ENCODE measurements at places on chromosomes 16 and 17.

GRCh38 chr17:48579760-48580554 is 1.8 kb upstream of the HOXB4 start:
- no peak for DNase-seq

DNA sequence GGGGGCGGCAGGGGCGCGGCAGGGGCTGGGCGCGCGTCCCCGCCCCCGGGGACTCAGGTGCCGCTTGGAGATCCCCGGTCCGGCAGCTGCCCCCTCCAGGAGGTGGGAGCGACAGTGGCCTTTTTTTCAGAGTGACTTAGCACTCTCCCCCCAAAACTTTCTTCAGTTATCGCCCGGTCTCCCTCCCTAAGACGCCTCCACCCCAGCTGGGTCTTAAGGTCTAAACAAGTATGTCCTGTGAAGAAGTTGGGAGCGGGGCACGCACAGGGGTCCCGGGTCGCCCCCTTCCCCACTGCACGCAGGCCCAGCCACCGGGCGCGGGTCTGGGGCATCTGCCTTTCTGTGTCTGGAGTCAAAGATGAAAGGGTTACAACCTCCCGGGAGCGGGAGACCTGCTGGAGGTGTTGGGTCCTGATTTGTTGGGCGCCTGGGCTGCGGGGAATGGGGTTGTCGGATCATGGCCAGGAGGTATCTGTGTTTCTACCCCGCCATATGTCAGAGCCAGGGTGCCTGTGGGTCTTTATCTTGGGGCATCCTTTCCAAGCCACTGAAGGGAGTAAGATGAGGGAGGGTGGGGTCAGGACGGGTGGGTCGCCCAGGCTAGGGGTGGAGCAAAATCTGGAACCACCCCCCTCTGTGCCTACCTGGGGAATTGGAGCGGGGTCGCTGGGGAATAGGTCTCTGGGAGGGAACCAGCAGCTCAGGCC is 757 bp downstream of the FMNL1 start:
- DNase-seq = no peak

- no peak for DNase-seq
These were observed 16.2 kb downstream of the RPH3AL start for GRCh38 chr17:336110-337021.

DNA sequence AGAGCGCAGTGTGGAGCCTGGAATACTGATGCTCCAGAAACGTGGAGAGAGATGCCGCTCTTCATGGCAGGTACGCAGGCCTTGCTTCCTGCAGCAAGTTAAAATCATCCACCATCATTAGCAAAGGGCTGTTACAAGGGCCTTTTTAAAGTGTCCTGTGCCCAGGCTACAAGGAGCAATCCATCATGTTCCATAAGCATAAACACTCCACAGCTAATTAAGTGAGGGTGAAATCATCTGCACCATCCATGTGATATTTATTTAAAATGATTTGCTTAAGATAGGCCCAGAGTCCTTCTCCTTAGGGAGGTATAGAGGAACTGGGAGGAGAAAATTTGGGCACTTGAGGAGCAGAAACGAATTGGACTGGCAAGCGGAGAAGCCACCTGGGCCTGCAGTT is 372.1 kb downstream of the XYLT1 start:
- no peak for DNase-seq

- peak; percentile 61 for DNase-seq
These were observed at the start of gene TUBB3 for GRCh38 chr16:89922884-89923639. TUBB3 (plus strand) TSS chr16:89923342; CDS start chr16:89923402, 60 bp downstream.

GRCh38 chr17:74814453-74814852 is 38.3 kb upstream of the NAT9 start:
- no peak for DNase-seq

GRCh38 chr16:11091021-11091785 is 146.8 kb downstream of the CLEC16A start:
- no peak for DNase-seq

- peak; percentile 1 for DNase-seq
These were observed 1.0 kb downstream of the CSNK2A2 start for GRCh38 chr16:58196898-58197313.

- peak; percentile 29 for DNase-seq
These were observed 60.4 kb downstream of the NOG start for GRCh38 chr17:56653877-56654276.

GRCh38 chr16:19127674-19128131 is 13.9 kb downstream of the ITPRIPL2 start:
- no peak for DNase-seq

GRCh38 chr16:67419502-67419901 is 3.2 kb upstream of the ZDHHC1 start:
- DNase-seq = no peak

- DNase-seq = no peak
These were observed 7.7 kb downstream of the METRNL start for GRCh38 chr17:83086907-83087787.

- DNase-seq = no peak
These were observed 1.1 kb upstream of the HAPSTR1 start for GRCh38 chr16:9090101-9090959.

- DNase-seq = no peak
These were observed 14.3 kb upstream of the NAT9 start for GRCh38 chr17:74790161-74791058.

GRCh38 chr16:68984467-68984866 is 121.0 kb upstream of the HAS3 start:
- no peak for DNase-seq

- DNase-seq = no peak
These were observed 5.3 kb downstream of the NLK start for GRCh38 chr17:28047806-28048205.

DNA sequence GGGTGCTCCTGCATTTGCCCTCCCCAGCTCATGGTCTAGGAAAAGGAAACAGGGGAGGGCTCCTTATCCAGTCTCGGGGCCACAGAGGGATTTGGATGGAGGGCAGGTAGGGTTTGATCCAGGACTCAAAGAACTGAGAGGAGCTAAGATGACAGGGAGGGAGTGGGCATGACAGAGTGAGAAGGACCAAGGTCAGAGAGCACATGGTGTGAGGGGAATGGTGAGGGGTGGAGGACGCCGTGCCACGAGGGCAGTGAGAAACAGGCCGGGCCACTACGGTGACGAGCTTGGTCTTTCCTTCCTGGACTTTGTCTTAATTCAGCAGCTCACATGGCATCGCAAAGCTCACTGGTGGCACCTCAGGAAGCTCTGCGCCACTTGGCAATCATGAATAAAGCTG is 35.2 kb downstream of the IRF8 start:
- DNase-seq = no peak

DNA sequence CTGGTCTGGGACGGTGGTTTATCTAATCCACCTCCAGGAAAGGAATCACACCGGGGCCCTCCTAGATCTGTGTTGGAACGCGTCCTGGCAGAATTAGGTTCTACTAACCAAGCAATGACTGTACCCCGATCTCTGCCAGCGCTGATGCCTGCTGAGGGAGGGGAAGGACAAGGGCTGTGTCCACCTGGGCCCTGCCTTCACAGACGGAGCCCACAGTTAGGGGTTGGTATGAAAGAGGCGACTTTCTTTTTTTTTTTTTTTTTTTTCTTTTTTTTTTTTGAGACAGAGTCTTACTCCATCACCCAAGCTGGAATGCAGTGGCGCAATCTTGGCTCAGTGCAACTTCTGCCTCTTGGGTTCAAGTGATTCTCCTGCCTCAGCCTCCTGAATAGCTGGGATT is 9.9 kb upstream of the KRT19 start:
- no peak for DNase-seq

- DNase-seq = no peak
These were observed 343.2 kb upstream of the MAF start for GRCh38 chr16:79943736-79944135.

DNA sequence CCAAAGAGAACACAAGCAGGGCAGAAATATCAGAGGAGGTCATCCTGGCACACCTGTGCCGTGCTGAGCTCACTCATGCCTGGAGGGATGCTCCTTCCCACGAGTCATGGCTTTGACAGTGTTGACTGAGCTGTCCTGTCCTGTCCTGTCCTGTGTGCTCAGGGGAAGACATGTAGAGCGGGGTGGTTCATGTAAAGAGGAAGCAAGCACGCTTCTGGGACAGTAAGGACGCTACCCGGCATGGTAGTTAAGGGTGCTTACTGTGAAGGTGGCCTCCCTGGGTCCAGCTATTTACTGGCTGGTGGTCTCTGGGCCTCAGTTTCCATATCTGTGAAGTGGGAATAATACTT is 398 bp downstream of the LGALS9 start:
- DNase-seq = no peak

DNA sequence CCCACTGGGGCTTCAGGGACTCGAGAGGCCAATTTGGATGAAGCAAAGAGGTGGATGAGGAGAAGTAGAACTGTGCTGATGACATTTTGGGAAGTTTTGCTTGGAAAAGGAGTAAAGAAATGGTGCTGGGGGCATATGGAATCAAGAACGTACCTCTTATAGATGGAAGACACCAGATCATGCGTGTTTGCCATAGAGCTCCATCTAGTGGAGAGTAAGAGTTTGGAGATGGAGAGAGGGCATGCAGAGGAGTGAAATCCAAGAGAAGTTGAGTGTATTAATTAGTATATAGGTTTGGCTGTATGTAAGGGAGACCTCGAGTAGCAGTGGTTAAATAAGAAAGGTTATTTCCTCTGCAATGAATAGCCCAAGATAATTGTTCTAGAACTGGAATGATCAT is 56.0 kb downstream of the SHISA6 start:
- DNase-seq = no peak

GRCh38 chr17:59296190-59296589 is 35.3 kb upstream of the YPEL2 start:
- no peak for DNase-seq

GRCh38 chr17:29726715-29727252 is 104.1 kb upstream of the CORO6 start:
- no peak for DNase-seq

GRCh38 chr17:64547319-64547718 is 40.5 kb downstream of the CEP95 start:
- no peak for DNase-seq

DNA sequence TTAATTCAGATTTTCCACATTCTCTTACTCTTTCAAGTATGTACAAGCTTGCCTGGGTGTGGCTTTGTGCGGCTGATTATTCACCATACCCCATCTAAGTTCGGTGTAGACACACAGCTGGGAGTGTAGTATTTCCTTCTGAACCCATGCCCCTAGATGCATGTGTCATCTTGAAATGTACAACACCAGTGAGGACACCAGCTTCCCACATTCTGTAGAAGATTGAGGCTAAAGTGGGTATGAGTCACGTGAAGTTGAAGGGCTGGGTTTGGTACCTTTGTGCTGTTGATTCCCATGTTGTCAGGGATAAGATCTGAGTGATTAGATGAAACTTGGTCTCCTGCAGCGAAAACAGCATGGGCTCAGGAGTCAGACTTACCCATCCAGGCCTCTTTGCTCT is 14.6 kb upstream of the DHX8 start:
- peak; percentile 75 for DNase-seq

- no peak for DNase-seq
These were observed 152.6 kb downstream of the CMIP start for GRCh38 chr16:81597079-81597658.

GRCh38 chr17:64386412-64387144 is 4.1 kb downstream of the PECAM1 start:
- DNase-seq = no peak

DNA sequence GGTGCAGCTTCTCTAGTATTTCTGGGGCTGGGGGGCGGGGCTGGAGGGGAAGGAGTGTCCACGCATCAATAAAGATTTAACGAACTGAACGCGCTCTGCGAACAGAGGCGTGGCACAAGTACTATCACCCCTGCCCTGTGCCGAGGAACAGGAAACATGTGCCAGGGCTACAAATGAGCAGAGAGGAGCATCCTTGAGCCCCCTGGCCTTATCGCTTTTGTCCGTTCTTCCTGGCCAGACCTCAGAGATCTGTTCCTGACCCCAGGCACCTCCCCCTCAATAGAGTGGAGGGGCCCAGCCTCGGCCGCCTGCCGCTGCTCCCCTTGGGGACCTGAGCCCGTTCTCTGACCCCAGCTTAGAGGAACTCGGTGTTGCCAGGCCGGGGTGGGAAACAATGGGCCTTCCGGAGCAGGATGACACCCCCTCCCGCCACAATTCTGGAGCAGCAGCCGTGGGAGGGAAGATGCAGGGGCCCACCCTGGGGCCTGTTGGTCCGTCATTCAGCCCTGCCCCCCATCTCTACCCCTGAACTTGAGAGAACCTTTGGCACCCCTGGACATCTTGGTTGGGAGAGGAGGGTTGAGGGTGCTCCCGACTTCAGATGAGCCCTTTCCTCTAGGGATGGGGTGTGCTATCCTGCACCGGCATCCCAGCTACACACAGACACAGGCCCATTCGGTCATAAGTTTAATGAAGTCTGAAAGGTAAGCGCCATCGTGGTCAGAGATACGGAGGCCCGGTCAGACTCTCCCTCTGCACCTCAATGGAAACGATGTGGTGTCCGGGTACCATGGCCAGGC is 1.1 kb downstream of the NAA38 start:
- DNase-seq = no peak

- DNase-seq = peak; percentile 92
These were observed 5.9 kb downstream of the CCL7 start for GRCh38 chr17:34275881-34276280.

DNA sequence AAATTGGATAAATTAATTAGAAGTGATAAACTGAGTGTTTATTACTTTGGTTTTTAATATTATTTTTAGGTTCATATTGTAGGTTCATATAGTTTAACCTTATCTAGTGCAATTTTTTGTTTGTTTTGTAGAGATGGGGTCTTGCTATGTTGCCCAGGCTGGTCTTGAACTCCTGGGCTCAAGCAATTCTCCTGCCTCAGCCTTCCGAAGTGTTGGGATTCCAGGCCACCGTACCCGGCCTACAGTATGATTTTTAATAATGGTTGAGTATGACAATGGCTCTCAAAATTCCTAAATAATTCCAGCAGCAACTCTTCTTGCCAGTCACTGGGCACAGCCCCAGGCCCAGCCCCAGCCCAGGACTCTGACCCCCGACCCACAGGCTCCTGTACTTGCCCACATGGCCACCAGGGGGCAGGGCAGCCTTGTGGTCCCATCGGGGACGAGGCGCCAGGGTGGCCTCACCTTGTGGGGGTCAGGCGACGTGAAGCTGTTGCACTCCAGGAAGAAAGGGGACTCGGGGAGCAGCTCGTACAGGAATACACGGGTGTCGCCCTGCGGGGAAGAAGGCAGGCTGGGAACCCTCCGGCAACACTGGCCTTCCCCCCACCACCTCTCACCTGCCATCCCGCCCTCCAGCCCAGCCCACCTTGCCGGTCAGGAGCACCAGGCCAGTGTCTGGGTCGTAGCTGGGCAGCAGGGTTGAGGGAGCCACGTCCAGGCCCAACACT is 7.9 kb upstream of the PAM16 start:
- DNase-seq = no peak

DNA sequence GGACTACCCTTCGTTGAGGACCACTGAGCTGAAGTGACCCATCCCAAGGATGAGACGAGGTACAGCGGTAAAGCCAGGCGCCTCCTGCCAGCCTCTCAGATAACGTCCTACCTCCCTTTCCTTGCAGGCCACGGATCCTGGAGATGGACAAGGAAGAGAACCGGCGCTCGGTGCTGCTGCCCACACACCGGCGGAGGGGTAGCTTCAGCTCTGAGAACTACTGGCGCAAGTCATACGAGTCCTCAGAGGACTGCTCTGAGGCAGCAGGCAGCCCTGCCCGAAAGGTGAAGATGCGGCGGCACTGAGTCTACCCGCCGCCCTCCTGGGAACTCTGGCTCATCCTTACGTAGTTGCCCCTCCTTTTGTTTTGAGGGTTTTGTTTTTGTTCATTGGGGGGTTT is 17.3 kb upstream of the LLGL1 start:
- no peak for DNase-seq
